ENCODE measurements at places on chromosomes 5 and 9.

- DNase-seq: no peak
Observed at GRCh38 chr5:16600397-16600796, 16.4 kb downstream of the RETREG1 start.

- peak; percentile 80 for DNase-seq
Observed at GRCh38 chr9:124320062-124320973, 62.6 kb downstream of the NEK6 start.

DNA sequence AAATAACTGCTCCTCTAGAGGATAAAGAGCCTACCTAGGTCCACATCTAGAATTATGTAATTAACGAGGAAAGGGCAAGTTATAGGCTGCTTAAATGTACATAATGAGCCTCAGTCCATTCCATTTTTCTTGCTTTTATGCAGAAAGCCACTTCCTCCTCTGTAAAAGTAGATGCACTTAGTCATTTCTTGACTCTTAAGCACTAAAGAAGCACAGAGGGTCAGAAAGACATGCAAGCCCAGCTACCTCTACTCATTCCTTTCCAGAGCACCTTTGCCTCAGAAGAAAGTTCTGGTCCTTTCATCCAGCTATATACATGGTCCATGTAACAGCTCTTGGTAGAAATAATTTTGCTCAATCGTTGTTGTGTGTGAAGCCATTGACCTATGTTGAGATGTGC is 308.0 kb upstream of the NREP start:
- DNase-seq: no peak

- no peak for DNase-seq
Observed at GRCh38 chr9:137753192-137753765, 124.3 kb upstream of the CACNA1B start.

- DNase-seq: no peak
Observed at GRCh38 chr5:110846398-110847001, 107.7 kb downstream of the SLC25A46 start.

DNA sequence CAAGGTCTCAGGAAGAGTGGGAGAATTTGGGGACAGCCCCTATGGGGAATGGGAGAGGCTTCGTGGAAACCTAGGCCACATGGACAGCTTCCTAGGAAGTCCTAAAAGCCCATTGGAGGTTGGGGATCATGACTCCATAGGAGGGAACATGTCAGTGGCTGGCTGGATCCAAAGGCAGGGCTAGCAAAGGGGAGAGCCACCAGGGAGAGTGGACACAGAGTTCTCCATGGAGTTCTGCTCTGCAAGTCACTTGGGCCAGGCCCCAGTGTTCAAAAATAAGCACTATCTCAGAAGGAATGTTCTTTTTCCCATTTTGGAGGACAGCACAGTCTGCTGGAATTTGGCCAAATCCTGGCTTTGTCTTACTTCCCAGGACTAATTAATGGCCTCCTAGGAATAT is 140.6 kb upstream of the RAD23B start:
- no peak for DNase-seq

GRCh38 chr5:30991462-30991861 is 202.0 kb upstream of the CDH6 start:
- no peak for DNase-seq

DNA sequence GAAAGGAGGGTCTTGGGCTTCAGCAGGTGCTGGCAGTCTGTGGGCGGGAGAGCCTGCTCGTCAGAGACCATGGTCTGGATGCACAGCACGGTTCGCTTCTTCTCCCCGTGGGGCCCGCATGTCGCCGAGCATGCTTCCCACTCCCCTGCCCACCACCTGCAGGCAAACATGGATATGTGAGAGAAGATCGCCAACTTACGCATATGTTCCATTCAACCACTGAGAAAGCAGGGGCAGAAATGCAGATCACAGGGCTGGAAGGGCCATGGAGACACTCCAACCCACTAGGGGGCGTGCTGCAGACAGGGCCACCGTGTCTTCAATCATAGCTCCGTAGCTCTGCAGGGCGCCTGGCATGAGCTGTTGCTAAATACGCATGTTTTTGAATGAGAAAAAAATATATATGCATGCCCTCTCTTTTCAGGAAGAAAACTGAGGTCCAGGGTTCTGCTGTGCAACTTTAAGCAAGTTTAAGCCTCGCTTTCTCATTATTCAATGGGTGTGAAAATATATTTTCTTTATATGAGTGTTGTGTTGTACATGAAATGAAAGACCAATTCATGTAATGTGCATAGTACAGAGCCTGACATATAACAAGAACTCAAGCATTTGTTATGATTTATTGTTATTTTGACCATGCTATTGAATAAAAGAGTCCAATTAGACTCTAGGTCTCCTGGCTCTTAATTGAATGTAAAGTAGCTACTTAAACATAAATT is 148.0 kb downstream of the TARS1 start:
- peak; percentile 14 for DNase-seq

DNA sequence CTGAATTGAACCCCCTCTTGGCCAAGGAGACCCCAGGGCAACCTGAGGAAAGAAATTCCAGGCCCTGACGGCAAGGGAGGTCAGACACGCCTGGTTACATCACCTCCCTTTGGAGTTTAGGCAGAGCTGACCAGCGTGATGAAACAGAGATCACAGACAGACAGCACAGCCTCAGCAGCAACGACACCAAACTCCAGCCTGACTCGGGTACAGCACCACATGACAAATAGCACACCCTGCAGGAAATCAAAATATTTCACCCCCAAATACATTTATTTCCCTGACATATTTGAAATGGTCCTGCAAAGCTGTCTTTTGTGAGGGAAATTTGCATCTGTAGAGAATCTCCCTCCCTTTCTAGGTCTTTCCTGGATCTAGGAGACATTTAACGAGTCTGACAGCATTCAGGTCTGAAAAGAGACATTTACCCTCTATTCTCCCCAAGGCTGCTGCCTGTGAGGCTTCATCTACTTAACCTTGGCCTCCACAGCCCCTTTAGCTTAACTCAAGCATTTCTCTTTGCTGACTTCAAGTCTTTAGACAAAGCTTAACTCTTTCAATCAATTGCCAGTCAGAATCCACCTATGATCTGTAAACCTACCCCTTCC is 2.6 kb downstream of the QSOX2 start:
- DNase-seq: no peak

GRCh38 chr5:84564321-84565075 is 179.8 kb upstream of the EDIL3 start:
- DNase-seq: no peak

DNA sequence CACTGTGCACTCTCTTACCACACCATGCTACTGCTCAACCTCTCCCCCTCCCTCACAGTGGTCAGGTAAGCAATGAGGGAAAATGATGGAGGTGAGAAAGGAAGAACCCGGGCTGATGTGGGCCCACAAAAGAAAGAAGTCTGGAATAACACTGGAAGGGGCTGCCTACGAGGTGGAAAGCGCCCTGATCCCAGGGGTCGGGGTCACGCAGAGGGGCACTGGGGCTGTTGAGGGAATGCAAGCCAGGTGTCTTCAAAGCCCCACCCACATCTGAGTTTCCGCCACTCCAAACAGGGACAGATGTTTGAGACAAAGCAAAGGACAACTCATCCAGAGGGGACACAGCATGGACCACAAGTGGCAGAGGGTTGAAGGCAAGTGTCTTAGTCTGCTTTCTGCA is 4.2 kb downstream of the TNIP1 start:
- DNase-seq: no peak

DNA sequence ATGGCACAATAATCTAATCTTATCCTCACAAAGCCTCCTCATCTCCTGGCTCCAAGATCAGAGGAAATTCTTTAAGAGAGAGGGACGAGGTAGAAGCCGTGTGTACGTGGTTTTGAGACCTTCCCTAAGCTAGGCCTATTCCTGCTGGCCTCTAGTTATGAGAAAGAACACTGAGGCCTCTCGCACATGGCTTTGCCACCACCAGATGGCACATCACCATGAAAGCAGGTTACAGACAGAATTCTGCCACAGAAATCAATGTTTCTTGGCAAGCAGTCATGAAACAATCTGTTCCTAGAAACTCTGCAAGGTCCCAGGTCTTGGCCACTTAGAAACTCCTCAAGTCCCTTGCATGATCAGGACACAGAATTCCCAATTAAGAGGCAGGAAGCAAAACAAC is 268.2 kb upstream of the TAS2R1 start:
- peak; percentile 27 for DNase-seq

GRCh38 chr9:83066771-83067170 is 3.8 kb upstream of the RASEF start:
- peak; percentile 11 for DNase-seq

DNA sequence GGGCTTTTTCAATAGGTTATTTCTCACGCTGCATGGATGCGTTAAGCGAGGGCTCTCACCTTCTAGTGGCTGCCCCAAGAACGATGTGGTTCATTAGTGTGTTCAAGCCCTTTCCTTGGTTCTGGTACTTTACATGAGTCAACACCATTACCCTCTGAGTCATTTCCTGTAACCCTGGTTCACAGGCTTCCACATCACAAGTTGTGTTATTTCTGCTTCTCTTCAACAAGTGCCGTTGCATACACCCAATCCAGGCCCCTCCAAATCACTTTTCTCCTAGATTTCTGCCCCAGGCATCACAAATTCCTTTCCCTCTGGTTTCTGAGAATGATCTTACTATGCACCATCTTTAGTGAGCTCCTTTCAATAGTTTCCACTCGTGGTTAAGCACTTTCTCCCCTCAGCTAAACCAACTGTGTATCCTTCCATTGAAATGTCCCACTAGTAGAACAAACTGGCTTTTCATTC is 69.5 kb upstream of the RAD23B start:
- no peak for DNase-seq

- DNase-seq: no peak
Observed at GRCh38 chr5:173238312-173239232, 3.6 kb upstream of the NKX2-5 start.

DNA sequence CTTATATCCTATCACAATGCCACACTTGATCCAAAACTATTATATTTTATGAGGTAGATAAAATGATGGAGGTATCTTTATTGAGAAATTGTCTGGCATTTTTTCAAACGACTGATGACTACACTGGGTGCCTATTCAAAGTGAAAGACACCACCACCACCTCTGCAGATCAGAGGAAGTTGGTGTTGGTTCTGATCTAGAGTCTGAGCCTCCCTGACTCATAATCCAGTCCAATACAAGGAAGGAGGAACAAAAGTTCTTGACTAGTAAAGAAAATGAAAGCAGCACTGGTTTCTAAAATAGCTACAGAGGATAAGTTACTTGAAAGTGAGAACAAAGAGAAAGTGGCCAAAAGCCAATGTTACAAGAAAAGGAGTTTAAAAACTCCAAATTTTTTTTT is 139.9 kb downstream of the RFX3 start:
- no peak for DNase-seq

GRCh38 chr5:83701886-83702285 is 18.8 kb downstream of the HAPLN1 start:
- no peak for DNase-seq

DNA sequence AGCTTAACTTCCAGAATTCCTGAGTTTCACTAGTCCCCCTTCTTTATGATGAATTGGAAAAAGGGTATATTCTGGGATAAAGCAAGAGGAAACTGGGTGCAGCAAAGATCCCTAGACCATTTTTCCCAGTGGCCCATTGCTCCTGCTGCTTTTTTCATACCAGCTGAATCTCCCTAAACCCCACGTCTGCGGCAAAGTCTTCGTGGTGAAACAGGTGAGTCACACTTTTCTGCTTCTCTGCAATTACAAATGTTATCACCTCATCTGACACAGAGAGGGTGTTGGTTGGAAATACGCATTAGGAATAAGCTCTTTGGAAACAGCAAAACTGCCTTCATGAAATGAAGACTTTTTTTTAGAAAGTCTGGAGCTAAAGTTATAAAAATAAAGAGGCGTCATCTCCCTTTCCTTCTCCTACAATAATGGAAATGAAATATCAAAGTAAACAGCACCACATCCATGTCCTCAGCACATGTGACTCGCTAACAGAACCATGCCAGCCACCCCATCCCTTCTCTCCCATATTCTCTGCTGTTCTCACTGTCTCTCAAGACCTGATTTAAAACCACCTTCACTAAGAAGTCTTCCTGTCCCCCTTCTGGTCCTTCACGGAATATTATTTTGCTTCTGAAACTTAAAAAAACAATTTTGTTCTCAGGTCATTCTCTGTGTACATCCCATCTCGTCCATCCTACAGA is 39.5 kb upstream of the GLRX start:
- no peak for DNase-seq

DNA sequence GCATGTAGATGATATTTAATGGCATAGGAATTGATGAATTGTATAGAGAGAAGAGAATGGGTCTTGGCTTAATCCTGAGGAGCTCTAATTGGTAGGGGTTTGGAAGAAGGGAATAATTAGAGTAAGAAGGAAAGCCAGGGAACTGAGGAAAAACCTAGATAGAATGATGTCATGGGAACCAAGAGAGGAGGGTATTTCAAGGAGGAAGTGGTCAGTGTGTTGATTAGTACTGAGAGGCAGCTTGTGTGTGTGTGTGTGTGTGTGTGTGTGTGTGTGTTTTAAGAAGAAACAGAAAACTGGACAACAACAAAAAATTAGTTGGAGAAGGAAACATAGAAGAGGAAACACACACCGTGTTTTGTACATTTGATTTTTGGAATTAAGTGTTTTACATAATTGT is 42.8 kb downstream of the MAST4 start:
- peak; percentile 79 for DNase-seq

DNA sequence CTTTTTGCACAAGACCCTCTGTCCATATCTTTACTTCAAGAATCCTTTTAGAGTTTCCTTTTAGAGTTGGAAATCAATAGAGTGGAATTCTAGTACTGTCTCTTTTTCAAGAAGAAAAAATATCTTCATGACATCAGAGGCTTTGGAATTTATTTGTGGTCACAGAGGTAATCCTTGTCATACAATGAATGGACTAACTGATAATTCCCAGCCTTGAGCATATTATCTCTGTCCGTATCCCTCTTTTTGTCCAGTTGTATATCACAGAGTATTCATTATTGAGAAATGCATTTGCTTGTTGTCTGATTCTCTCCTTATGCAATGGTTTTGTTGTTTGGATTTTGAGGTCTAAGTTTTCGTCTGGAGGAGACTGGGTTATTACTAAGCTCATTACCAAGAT is 82.0 kb upstream of the HAPLN1 start:
- DNase-seq: no peak

GRCh38 chr9:75033791-75034473 is 5.8 kb upstream of the CARNMT1 start:
- DNase-seq: no peak

DNA sequence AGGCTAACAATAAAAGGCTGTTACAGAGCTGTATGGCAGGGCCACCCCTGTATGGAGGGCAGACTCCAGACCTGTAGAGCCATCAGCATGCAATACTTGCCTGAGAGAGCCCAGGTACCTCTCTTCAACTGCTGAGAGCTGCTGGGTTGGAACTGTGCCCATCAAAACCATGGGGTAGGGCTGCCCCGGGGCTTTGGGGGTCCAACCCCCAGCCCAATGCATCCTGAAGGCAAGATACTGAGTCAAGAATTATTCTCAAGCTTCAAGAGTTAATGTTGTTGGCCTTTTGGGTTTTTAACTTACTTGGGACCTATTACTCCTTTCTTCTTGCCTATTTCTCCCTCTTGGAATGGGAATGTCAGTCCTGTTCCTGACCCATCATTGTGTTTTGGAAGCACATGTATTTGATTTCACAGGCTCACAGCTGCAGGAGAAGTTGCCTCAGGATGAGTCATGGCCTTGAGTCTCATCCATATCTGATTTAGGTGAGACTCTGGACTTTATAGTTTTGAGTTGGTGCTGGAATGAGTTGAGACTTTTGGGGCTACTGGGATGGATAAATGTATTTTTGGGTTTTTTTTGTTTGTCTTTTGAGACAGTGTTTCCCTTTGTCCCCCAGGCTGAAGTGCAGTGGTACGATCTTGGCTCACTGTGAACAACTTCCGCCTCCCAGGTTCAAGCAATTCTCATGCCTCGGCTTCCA is 21.0 kb upstream of the CDK7 start:
- peak; percentile 28 for DNase-seq

GRCh38 chr9:69589156-69589555 is 83.0 kb downstream of the APBA1 start:
- no peak for DNase-seq
